Dermis microvascular lymphatic vessel endothelial cell (primary cell): ENCODE measurements at places on chromosomes 1 and 21.

- peak; percentile 71 for DNase-seq
These were observed 253.6 kb upstream of the IRF2BP2 start for GRCh38 chr1:234863551-234863971.

DNA sequence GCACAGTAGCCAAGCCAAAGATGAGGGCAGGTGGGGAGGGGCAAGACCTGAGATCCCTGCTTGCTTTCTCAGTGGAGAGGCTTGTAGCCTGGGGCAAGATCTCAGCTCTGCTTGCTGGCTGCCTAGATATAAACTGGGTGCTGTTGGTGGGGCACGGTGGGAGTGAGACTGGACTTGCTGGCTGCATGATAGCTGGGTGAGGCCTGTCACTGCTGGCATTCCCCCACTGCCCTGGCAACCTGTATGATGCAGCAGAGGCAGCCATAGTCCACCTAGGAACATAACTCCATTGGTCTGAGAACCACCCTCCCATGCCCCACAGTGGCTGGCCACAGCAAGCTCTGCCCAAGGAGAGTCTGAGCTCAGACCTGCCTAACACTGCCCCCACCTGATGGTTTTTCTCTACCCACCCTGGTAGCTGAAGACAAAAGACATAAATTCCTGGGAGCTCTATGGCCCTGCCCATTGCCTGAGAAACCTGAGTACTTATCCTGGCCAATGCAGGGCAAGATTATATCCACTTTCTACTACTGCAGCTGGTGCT, 261.9 kb upstream of the DEPDC1 start:
- no peak for DNase-seq

DNA sequence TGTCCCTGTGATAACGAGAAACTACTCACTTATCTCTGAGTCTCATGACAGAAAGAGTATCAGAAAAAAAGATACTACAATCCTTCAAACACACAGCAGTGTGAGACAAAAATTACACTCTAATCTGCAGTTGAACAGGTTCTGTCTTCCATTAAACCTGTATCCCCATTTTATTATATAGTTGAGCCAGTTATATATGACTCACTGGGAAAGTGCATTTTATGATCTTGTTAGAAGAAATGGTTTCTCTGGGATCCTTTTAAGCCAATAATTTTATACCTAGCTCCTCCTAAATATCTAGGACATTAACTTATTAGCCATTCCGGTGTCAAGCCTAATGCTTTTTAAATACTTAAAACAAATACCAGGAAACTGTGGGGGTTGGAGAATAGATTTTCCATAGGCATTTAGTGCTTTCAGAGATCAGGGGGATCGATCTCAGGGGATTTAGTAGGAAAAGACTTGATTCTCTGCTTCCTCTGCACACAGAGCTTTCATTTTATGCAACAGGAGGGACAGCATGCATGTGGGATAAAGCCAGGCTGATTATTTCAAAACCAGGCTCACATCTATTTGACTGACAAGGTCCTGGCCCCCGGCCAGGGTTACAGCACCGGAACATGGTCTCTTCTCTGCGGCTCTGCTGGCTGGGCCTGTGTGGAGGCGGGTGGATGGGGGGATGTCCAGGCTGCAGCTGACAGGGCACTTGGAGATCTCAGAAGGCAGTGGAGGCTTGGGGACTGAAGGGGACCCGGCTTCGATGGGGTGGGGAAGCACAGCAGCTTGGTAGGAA, 310.6 kb downstream of the DISC1 start:
- DNase-seq = peak; percentile 37

- no peak for DNase-seq
These were observed 55.2 kb upstream of the COG2 start for GRCh38 chr1:230587061-230587460.

- DNase-seq = no peak
These were observed 30.1 kb upstream of the GNG4 start for GRCh38 chr1:235679644-235680043.

- no peak for DNase-seq
These were observed at the start of gene AGMAT for GRCh38 chr1:15584489-15585363. Gene AGMAT (minus strand): TSS chr1:15585051. CDS start chr1:15584967, 84 bp downstream.

DNA sequence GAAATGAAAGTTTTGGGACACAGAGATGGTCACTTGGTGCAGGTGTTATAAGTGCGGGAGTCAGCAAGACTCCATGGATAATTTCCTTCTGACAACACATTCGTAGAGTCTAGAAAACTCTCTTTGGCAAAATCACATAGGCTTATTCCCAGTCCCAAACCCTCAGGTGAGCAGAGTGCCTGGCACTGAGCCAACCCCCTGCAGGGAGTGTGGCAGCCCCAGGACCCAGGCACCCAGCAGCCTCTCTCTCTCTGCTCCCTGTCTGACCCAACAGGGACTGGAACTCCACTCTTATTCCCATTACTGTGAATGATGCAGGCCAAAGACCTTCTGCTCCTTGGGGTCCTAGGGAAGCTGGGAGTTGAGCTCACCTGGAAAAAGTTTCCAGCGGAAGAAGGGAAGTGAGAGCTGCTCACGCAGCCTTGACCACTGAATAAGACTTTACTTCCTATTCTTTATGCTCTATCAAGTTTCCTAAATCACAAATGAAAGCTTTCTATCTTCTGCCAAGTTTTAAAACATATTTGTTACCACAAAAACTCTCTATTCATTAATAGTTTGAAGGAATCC, 132.6 kb upstream of the ETV3 start:
- no peak for DNase-seq

DNA sequence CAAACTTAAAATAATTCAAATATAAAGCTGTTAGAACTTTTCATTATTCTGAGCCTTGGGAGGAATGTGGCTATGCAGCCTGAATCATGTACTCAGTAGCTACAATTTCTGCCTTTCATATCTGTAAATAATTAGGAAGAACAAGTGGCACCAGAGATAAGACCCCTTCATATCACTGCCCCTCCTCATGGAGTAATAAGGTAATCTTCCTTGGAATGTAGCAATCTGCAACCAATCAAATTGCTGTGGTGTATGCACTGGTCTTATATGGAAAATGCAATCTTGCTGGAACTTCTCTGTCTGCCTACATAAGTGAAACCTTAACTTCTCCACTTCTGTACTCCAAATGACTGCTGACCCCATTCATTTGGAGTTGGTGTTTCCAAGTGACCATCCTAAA, 104.4 kb upstream of the VANGL1 start:
- DNase-seq = no peak

DNA sequence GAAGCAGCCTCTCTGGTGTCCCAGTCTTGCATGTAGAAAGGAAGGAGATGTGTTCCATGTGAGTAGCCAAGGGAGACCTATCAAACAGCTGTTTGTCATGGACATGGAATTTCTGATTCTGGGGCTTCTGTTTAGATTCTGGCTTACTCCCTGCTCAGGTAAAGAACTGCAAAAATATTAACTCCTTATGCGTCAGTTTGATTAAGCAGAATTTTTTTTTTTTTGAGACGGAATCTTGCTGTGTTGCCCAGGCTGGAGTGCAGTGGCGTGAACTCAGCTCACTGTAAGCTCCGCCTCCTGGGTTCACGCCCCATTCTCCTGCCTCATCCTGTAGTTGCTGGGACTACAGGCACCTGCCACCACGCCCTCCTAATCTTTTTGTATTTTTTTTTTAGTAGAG, 6.8 kb downstream of the ARV1 start:
- no peak for DNase-seq

DNA sequence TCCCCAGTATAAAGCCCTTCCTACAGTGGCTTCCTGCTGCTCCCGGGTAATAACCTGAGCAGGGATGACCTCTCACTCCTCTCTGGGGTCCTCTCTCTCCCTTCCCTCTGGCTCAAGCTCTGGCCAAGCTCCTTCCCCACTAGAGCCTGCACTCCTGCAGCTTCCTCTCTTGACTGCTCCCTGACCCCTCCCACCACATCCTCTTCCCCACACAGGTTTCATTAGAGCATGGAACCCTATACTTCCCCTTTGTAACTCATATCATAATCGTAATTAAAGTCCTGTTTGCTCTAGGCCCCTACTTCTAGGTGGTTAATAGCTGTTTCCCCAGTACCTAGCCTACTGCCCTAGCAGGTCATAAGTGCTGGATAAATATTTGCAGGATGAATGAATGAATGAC, 146.2 kb downstream of the C1orf21 start:
- DNase-seq = no peak

DNA sequence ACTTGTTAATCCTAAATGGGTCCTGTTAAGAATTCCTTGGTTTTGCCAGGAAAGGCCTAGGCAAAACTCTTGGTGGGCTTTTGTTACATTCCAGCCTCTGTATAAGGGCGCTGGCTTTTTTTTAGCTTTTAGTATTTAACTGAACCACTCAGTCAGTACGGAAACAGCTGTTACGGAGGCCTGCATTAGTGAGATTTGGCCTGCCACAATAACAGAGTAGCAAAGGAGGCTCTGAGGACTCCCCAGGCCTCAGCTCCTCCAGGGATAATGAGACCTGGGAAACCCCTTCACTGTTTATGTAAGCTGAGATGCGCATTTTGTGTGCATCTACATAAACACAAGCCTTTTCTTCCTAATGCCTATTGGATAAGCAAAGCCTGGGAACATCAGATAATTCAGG, 210.2 kb downstream of the APP start:
- DNase-seq = no peak

DNA sequence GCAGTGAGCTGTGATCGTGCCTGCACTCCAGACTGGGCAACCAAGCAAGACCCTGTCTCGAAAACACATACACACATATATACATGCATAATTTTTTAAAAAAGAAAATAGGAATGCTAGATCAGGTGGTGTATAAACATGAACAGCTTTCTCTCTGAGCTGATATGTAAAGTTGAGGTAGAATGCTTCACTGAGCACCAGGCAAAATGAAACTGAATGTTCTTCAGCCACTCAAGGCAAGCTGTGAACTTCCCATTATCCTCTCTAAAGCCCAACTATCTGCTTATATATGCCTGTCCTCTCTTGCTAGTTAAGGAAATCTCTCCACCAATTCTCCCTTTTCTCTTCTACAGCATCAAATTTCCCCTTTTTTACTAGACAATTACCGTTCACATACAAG, 93.0 kb downstream of the NUF2 start:
- DNase-seq = no peak

- no peak for DNase-seq
These were observed 58.3 kb downstream of the SIM2 start for GRCh38 chr21:36757196-36757595.
